ENCODE measurements at places on chromosomes 12 and 14. TPM values are rescaled to one million over a fixed set of nuclear protein-coding genes. Genes with fewer than 3 reads are reported as not detected.
A peak's percentile ranks its signal among the peaks of the same experiment; 100 is the strongest.

Gene ALDH1L2
- not detected for total RNA-seq

DNA sequence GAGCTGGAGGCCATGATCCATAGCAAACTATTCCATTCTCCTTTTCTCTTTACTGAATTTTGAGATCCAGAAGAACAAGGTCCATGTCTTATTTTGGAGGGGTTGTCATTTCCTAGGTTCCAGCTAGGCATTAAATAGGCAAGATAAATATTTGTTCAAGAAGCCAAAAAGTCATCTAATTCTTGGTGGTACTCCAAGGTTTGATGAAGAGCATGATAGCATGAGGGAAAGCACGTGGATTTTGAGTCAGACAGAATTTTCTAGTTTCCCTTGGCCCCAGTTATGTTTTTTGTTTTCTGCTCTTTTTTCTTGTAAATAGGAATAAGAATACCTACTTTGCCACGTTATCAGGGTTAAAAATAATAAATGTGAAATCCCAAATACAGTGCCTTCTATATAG, 25.5 kb upstream of the FRMD6 start:
- no peak for DNase-seq

DNA sequence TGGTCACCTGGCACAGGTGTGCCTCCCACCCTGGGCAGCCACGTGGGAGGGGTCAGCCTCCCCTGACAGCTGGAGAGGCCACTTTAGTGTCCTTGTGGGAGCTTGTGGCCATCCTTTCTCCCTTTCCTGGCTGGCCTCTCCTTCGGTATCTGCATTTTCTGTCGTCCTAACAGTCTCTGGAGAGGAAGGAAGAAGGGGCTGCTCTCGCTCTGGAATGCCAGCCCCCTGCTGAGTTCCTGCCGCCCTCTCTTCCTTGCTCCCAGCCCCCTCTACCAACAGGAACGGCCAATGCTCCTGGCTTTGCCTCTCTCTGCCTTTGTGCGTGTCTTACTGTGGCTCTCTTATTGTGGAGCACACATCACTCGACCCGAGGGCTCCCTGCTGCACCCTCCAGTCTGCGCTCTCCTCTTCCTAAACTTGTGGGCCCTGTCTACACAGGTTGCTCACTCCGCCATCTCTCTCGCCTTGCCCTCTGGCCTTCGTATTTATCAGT, 70.8 kb downstream of the FBXL14 start:
- DNase-seq: no peak

Gene KLRB1
- 58.3 TPM for total RNA-seq

Gene TMTC2
- total RNA-seq: 1.9 TPM

DNA sequence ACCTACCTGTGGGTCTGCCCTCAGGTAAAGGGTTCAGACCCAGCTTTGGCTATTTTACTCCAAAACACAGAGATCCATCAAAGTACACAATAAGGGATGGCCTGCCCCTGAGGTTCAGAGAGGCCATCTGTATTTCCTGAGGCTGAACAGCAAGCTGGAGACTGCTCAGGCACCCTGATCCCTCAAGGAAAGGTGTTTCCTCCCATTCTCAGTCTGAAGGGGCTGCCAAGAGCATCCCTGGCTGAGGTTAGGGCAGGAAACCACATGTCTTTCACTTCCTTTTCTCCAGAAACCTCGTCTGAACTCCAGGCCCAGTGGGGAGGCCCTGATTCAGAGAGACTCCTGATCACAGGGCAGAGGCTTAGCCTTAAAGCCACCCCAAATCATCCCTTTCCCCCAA, 1.5 kb downstream of the RILPL1 start:
- DNase-seq: no peak

Gene SPTB
- not detected for total RNA-seq

GRCh38 chr12:76303365-76303764, 44.9 kb downstream of the BBS10 start:
- DNase-seq: no peak

- DNase-seq: no peak
Measured at GRCh38 chr12:50220363-50220995, 53.3 kb upstream of the CERS5 start.

Gene ADAM21
- not detected for total RNA-seq

DNA sequence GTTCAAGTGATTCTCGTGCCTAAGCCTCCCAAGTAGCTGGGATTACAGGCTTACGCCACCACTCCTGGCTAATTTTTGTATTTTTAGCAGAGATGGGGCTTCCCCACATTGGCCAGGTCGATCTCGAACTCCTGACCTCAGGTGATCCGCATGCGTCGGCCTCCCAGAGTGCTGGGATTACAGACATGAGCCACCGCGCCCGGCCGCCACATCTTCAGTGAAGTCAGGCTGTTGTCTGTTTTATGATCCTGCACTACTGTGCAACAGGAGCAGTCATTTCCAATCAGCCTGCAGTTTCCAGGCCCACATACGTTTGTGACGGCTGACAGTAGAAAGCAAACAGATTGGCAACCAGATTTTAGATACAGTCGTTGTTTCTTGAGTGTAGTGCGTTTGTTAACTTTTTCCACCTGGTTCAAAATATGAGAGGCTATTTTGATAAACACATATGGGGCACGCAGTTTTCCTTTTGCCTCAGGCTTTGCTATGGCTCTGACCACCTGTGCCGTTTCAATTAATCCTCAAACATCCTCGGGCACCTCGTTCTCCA, 74.8 kb downstream of the LGMN start:
- no peak for DNase-seq

GRCh38 chr14:71387753-71388152, 480.5 kb downstream of the PCNX1 start:
- DNase-seq: no peak

DNA sequence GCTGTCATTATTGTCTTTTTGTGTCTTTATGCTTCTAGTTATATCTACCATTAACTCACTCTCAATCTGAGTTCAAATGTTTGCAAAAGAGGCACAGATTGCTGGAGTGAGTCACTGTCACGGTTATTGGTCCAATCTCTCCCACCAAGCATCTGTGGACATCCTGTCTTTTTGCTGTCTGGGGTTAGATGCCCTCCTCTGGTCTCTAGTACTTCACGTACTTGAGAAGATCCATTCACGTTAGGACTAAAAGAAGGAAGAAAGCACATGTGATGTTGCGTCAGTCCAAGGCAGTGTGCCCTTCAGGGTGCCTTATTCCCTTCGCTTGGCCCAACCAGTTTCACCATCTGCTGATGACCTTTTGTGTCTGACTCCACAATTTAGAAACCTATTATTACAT, 72.3 kb upstream of the STXBP6 start:
- DNase-seq: no peak

DNA sequence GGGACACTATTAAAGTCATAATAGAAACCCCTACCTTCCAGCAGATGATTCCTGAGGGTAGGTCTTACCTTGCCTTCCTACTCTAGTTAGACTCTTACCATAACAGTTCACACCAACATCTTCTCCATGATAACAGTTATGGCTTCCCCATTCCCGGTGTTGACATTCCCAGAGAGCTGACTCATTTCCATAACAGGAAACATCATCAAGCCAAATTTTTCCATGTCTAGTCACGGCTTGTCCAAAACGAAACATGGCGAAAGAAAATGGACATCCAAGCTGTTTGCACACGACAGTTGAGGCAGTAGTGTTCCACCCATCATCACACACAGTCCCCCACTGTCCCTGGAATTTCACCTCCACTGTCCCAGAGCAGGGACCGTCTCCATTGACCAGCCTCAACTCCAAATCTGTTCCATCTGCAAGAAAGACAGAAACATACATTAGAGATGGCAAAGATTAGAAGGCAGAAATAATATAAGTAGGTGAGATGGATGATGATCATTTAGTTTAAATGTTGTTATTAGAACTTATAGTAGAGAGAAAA, 10.6 kb downstream of the CD163L1 start:
- no peak for DNase-seq

Gene LBHD2
- total RNA-seq: not detected

Gene PPM1H
- not detected for total RNA-seq

DNA sequence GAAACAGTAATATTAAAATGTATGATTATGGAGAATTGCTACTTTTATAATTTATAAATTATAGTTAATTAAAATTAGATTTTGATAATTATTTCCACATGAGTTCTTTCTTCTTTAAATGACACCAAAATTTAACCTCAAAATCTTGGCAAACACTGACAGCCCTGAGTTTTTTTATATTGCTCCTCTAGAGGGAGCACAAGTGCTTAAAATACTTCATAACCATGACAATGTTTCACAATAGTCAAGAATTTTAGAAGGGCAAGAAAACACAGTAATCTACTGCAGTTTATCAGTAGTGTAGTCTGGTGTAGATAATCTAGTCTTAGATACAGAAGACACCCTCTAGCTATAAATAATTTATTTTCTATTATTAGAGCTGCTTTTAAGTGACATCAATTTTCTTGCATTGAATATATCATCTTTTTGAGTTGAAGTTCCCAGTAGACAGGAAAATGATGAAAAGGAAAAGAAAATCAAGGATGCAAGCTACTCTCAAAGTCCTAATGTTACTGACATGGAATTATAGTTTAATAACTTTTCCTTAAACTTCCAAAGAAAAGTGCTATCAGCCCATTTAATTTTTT, 14.3 kb upstream of the PTGER2 start:
- peak; percentile 74 for DNase-seq

Gene AQP2
- total RNA-seq: not detected

Gene TSHR
- total RNA-seq: not detected

GRCh38 chr14:51912112-51912786, 51.8 kb downstream of the GNG2 start:
- no peak for DNase-seq

DNA sequence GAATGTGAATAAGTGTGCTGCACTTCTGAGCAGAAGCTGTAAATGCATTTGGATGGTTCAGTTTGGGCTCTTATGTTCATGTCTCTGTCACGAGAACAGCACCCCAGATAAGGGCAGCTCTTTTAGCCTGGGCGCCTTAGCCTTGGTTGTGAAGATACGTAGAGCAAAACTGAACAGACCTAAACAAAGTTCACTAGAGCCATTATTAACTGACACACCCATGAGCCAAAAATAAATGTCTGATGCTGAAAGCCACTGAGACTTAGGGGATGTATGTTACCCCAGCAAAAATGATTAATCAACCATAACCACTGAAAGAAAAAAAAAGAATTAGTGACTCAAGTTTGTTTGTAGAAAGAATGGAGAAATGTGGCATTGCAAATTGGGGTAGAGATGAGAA, 343.4 kb downstream of the BCAT1 start:
- no peak for DNase-seq

Gene HOXC6
- total RNA-seq: not detected

DNA sequence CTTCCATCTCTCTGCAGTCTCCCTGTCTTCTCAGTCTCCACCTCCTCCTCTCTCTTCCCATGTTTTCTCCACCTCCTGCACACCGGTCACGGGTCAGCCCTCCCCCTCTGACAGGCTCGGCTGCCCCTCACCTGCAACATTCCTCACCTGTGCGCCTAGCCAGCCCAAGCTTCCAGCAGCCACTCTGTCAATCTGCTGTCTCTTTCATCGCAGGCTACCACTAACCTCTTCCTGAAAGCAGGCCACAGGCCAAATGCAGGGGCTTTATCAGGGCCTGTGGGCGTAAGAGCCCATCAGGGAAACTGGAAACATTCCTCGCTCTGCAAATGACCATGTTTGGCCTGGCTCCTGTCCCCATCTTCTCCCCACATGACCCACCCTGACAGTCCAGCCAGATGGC, 34.5 kb downstream of the CMKLR1 start:
- no peak for DNase-seq

DNA sequence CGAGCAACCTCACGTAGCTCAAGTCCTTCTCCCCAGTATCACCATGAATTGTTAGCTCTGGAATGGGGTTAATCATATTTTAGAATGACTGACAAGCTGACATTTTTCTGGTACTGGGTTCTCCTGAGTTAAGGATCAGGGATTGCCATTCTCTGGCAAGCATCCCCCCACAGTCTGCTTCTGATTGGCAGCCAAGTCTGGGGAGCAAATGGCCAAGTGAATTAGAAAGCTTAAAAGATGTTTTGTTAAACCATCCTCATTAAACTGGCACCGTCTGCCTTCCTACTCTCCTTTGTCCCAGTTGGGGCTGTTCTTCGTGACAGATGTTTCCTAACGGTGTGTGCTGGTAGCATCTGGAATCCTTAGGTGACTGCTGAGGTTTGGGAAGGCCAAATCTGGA, 17.2 kb upstream of the CISTR start:
- DNase-seq: no peak

DNA sequence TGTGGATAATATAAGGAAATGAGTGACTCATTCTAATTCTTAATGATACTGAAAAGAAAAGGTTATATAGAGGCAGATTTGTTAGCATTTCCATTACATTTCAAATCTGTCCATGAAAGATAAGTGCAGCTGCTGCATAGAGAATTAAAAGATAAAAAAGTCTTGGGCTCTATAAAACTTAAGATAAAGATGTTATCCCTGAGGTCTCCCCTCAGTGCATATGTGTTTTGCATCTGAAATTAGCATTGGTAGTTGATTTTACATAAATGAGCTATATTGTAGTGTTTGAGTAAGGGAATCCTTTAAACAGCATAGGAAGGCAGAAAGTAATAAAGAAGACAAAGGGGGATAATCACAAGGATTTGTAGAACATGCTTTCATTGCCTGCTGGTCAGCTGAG, 206.2 kb downstream of the FSCB start:
- DNase-seq: no peak

- no peak for DNase-seq
Measured at GRCh38 chr12:3238196-3238595, 161.0 kb downstream of the TSPAN9 start.

GRCh38 chr14:75213172-75213571, 36.8 kb upstream of the TMED10 start:
- no peak for DNase-seq

- no peak for DNase-seq
Measured at GRCh38 chr12:116280595-116281290, 3.2 kb upstream of the MED13L start.

GRCh38 chr14:92680781-92681650, 67.4 kb downstream of the LGMN start:
- peak; percentile 77 for DNase-seq

DNA sequence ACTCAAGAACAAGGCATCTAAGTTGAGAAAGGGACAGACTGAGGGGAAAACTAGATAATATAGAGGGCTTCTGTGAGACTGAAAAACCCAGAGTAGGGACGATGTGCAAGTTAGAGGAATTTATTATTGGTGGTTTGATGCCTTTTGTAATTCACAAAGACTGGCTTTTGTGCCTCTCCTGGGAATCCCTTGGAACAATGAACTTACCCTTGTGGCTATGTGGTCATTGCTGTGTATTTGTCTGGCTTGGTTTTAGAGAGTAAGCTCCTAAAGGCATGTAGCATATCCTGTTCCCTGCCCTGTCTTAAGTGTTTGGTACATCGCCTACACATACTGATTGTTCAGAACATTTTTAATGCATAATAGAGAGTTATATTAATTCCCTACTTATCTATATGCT, 26.6 kb downstream of the DCN start:
- DNase-seq: no peak

- no peak for DNase-seq
Measured at GRCh38 chr14:56949828-56950227, 139.5 kb upstream of the OTX2 start.

DNA sequence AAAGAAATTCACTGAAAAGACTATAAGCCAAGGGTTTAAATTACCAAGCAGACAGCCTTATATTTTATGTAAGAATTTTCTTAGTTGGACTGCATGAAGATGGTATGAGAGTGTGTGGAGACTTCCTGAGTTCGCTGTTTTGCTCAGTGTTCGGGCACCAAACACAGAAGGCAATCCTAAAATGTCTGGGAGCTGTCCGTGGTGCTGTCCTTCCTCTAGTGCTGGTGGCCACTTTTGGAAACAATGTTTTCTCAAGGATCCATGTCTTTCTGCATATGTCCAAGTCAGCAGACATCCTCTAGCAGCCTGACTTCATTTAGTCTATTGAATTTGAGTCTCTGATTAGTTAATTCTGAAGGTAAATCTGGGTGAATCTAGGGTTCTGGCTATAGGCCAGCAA, 135.8 kb downstream of the SLC8A3 start:
- DNase-seq: no peak

GRCh38 chr12:10363914-10364814, 25.7 kb downstream of the KLRK1 start:
- DNase-seq: peak; percentile 31
